ENCODE measurements at places on chromosomes 3 and 15.

GRCh38 chr3:66138336-66139313 lies 82.2 kb upstream of the SLC25A26 start:
- DNase-seq, result no peak

GRCh38 chr15:58977887-58978286 lies 9.6 kb upstream of the RNF111 start:
- DNase-seq, result no peak

DNA sequence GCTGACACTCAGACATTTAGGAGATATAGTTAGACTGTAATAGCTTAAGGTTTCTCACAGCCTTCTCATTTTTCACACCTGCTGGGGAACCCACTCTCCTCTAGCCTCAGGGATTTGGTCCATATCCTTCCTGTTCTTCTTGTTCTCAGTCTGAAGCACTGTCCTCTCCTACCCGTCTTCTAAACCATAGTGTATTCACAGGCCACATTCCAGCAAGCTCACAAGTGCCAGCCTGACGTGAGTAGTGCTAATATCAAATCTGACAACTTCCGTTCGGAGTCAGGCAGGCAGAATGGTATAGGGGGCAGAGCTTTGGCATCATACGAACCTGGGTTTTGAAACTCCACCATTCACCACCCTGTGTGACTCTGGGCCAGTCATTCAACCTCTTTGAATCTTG lies 6.9 kb upstream of the CA12 start:
- no peak for DNase-seq

GRCh38 chr15:58109419-58109818 lies 28.8 kb upstream of the AQP9 start:
- no peak for DNase-seq

DNA sequence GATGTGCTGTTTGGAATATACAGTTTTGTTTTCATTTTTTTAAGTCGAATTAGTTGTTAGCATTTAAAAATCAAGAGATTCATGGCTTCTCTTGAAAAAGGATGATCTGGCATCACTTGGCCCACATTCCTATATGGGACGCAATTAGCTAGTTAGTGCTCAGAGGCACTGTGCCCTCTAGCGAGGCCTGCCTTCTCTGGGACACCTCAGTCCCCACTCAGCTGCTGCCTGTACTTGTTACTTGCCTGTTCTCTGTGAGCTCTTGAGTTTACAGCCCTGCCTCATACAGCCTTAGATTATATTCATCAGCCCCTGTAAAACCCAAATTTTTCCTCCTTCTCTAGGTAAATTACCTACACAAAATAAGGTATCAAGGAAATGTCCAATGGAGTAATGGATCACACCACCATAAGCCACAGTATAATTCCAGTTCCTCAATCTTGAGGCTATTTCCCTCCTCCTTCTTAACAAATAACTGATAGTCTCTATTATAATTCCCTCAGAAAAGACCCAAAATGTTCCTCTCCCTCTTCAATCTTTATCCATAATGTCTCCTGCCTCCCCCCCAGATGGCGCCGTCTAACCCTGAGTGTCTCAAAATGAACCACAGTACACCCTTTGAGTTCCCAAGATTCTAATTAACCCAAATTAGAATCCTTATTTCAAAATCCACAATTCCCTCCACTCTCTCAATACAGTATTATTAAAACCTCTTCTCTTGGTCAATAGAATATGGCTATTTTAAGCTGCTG lies 2.7 kb downstream of the ZMAT3 start:
- no peak for DNase-seq

DNA sequence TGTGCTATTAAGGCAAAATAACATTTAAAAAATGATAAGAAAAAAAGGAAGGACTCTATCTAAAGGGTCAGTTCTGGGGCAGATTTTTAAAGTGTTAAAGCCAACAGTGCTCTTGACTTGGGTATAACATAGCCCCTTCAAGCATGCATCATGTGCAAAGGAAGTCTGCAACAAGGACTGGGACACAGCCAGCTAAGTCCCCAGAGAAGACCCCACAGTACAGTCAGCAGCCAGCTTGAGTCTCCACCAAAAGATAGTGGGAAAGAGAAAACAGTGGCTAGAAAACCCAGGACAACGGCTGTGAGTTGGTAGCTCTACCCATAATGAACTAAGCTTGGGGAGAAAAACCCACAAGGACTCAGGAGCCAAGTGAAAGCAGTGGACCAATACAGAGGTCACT lies 86.4 kb upstream of the DCLK3 start:
- DNase-seq, result no peak

GRCh38 chr3:162628531-162628930 lies 1131.9 kb downstream of the OTOL1 start:
- no peak for DNase-seq

- DNase-seq, result no peak
Measured at GRCh38 chr3:14147066-14147435, 22.2 kb downstream of the TMEM43 start.

- no peak for DNase-seq
Measured at GRCh38 chr3:54853573-54854404, 74.1 kb downstream of the LRTM1 start.

- DNase-seq, result no peak
Measured at GRCh38 chr3:31561891-31562290, 29.2 kb downstream of the STT3B start.

- DNase-seq, result no peak
Measured at GRCh38 chr3:126798521-126798920, 94.5 kb downstream of the CHCHD6 start.

DNA sequence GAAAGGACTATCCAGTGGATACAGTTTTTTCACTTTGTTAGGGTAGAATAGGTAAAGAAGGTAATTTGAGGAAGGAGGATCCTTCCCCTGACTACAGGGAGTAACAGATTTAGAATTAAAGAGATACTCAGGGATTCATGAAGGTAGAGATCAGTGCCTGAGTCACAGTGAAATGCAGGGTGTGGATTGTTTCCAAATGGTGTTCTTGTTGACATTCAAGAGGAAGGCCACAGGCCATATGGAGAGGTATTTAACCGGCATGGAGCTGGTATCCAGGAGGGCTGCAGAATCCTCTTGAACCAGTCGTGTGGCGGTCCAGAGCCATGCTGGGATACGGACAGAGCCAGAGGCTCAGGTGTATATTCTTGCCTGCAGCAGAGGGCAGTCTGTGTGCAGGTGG lies 28.2 kb downstream of the GYG1 start:
- no peak for DNase-seq

- no peak for DNase-seq
Measured at GRCh38 chr3:108219336-108219735, 2.9 kb downstream of the IFT57 start.

DNA sequence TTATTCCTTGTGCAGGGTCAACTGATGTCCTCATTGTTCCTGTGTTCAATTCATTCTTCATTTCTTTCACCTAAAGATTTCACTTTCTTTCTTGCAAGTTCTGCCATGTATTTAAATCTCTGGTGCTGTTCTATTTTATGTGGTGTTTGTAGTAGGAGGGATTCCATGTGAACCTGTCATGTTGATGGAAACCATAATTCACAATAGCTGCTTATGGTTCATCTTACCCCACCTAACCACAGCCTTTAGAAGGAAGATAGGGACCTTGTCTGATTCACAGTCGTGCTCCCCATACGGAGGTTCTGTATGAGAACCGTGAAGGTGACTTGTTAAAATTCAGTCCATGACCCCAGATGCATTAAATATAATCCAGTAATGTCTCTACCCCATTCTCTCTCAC lies 21.9 kb downstream of the SLCO2A1 start:
- no peak for DNase-seq

- DNase-seq, result no peak
Measured at GRCh38 chr3:46856576-46857471, 6.4 kb downstream of the MYL3 start.

- DNase-seq, result peak; percentile 37
Measured at GRCh38 chr3:37974121-37975083, 16.2 kb upstream of the VILL start.

DNA sequence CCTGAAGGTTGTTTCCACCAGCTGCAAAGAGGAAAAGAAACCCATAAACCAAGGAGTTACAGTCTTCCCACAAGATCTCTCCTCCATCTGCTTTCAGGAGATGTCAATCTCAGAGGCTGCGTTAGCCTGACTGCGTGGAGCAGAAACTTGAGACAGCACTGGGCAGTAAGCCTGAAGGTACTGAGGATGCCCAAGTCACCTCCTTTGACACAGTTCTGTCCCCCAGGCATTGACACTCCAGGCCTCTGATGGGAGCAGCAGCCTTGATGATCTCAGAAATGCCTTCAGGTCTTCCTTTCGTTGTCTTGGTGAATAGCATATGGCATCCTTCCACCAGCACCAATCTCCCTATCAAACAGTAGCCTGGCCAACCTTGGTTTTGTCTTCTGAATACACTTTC lies 89.3 kb downstream of the OXNAD1 start:
- DNase-seq, result no peak
